Activated T-cell treated with anti-CD3 and anti-CD28 coated beads for 4 hours (primary cell): ENCODE measurements at places on chromosomes 11 and 22.

DNA sequence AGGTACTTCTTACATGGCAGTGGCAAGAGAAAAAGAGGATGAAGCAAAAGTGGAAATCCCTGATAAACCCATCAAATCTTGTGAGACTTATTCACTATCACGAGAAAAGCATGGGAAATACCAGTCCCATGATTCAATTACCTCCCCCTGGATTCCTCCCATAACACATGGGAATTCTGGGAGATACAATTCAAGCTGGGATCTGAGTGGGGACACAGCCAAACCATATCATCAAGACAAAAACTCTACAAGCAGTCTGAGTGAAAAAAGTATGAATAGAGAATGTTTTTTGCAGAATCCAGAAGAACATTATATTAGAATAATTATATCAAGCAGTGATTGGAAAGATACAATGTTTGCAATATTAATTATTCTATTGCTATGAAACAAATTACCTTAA lies 893.7 kb downstream of the FAM181B start:
- no peak for DNase-seq

GRCh38 chr11:126864934-126865333 lies 135.6 kb downstream of the KIRREL3 start:
- no peak for DNase-seq

- DNase-seq, result no peak
Measured at GRCh38 chr11:80632156-80632555, 1191.3 kb upstream of the TENM4 start.

GRCh38 chr11:2175659-2176058 lies 4.0 kb upstream of the TH start:
- no peak for DNase-seq

DNA sequence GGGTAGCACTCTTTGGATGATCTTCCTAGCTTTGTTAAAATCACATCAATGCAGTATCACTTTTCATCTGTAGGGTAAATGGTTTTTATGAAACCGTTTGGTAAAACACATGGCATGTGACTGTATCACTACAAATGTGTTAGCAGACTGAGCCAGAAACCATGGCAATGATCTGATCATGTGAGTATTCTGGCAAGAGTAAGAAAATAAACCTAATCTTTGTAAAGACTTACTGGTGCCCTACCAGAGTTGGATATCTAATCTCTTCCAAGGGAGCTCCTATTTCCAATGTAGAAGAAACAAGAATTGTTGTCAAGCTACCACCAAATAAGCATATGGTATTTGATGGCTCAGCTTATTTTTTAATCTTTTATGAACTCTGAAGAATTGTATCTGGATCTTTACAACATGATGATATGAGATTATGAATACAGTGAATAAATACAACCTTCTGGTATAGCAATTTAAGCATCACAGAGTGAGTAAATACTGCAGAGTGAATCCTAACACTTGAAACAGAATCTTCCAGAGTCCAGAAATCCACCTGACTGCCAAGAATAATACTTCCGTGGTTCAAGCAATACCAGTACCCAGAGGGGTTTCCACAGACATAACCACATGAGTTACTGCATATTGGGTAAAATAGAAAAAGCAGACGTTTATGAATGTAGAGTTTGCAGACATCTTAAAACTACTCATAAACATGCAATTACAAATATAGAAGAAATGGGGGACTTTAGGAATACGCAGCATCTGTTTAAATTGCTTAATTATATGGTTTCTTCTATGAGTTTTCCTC lies 238.8 kb downstream of the TTC28 start:
- no peak for DNase-seq

GRCh38 chr11:69116671-69117070 lies 39.1 kb upstream of the SMIM38 start:
- no peak for DNase-seq

GRCh38 chr22:32389685-32390084 lies 22.4 kb downstream of the RTCB start:
- no peak for DNase-seq

DNA sequence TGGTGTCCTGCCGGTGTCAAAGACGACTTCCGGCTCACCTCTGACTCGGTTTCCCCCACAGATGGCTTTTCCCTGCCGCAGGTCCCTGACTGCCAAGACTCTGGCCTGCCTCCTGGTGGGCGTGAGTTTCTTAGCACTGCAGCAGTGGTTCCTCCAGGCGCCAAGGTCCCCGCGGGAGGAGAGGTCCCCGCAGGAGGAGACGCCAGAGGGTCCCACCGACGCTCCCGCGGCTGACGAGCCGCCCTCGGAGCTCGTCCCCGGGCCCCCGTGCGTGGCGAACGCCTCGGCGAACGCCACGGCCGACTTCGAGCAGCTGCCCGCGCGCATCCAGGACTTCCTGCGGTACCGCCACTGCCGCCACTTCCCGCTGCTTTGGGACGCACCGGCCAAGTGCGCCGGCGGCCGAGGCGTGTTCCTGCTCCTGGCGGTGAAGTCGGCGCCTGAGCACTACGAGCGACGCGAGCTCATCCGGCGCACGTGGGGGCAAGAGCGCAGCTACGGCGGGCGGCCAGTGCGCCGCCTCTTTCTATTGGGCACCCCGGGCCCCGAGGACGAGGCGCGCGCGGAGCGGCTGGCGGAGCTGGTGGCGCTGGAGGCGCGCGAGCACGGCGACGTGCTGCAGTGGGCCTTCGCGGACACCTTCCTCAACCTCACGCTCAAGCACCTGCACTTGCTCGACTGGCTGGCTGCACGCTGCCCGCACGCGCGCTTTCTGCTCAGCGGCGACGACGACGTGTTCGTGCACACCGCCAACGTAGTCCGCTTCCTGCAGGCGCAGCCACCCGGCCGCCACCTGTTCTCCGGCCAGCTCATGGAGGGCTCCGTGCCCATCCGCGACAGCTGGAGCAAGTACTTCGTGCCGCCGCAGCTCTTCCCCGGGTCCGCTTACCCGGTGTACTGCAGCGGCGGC lies 5.5 kb downstream of the B3GNT6 start:
- DNase-seq, result no peak

GRCh38 chr22:44824271-44824670 lies 71.9 kb downstream of the ARHGAP8 start:
- no peak for DNase-seq

- DNase-seq, result no peak
Measured at GRCh38 chr11:95459291-95460042, 228.5 kb upstream of the SESN3 start.

DNA sequence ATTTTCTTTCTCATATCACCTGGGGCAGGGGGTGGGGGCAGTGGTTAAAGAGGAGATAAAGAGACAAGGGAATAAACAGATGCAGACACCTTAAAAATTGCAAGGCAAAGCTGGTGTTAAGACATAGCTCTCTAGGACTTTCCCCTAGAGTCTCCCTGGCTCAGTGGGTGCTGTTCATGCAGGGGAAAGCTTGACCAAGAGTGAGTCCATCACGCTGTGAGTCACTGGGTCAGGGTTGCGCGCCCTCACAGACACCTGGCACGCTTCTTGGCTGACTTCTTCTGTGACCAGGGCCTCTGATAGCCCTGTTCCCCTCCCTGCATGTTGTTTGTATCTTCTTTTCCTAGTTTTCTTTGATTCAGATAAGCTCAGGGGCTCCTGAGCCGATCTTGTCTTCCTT lies 31.9 kb downstream of the COMMD9 start:
- DNase-seq, result no peak

DNA sequence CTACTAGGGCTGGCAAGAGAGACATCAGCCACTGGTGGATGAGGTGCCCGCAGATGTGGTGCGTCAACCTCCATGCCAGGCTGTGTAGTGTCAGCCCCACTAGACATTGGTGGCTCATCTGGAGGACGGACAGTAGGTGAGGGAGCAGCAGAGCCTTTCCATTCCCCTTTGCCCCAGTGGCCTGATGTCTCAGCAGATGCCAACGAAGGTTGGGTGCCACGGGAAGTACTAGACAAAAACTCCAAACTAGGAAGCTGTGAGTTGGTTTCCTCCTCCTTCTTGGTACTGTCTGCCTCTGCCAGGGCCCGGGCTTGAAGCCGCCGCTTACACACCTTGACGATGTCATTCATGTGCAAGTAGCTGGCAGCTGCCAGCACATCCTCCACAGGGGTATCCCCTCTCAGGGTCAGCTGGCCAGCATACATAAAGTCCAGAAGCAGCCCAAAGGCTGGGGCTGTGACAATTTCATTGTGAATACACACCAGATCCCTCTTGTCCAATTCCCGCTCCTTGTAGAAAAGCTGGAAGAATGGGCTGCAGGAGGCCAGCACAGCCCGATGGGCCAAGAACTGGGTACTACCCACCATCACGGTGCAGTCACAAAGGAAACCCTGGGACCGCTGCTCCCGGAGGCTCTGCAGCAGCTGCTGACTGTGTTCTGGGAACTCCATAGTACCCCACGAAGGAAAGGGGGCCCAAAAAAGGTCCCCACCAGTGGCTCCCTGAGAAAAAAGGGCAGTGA lies 795 bp downstream of the ZBTB3 start:
- no peak for DNase-seq

DNA sequence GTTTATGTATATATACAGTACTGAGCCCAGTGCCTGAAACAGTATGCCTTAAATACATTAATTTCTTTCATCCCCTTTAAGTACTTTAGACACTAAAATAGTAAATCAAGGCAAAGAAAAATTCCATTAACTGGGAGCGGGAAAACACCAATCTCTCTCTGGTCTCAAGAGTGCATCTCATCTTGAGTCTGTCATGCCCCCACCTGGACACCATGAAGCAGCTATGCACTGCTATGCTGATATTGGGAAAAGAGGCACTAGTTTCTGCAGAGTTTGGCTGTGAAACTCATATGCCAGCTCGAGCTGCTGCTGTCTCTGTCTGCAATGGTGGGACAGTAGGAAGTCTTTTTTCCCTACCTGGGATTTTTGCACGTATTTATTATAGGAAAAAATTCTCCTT lies 754.4 kb upstream of the RAG2 start:
- DNase-seq, result no peak

DNA sequence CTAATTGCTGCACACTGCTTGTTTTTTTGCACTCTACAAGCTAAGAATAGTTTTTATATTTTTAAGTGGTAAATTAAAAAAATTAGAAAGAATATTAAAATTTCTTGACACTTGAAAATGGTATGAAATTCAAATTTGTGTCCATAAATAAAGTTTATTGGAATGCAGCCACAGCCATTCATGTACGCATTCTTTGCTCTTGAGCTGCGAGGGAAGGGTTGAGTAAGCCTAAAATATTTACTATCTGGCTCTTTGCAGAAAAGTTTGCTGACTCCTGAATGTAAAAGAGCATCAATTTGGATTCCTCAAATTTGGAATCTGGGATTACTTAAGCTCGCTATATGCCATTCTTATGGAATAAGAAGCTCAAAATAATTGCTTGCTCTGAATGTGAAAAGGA lies 3.4 kb upstream of the ADAMTS8 start:
- DNase-seq, result no peak

DNA sequence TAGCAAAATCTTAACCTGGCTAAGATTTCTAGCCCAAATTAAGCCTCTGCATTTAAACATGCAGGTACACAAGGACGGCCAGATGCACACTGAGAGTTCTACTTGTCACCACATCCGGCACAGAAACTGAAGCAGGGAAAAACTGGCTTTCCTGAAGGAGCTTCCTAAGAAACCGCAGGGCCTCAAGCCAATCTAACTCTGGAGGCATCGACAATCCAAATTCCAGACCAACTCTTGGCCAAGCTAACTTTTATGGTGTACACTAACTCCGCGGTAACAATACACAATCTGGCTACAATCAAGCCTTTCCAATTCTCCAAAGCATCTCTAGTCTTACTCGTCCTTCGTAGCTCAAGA lies 1.2 kb downstream of the MSANTD2 start:
- DNase-seq, result no peak

DNA sequence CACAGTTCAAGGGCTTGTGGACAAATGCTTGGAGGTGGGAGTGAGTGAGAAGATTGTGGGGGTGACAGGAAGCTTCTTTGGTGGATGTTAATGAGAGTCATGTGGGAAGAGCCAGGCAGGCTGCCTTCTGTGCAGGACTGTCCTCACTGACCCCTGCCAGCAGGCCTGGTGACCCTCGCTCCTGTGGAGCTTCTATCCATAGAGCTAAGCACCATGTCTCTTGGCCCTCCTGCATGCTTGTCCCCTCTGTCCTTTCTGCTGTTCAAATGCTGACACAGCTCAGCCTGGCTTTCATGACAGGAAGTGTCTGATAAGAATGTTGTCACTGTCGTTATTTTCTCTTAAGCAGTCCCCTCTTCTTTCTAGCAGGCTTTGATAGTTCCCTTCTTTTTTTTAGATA lies 37.6 kb downstream of the NAT10 start:
- DNase-seq, result no peak

DNA sequence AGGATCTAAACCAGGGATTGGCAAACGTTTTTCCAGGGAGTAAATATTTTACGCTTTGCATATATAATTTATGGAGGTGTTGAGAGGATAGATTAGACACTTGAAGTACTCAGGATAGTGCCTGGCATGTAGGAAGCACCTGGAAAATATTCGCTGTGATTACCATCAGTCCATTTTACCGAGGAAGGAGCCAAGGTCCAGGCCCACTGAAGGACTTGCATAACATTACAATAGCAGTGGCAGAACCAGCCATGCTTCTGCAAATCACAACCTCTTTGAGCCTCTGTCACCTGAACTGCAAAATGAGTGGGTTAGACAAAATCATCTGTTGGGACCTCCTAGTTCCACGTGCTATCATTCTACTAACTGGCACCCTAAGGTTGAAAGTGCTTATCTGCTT lies 5.4 kb downstream of the FUT4 start:
- DNase-seq, result no peak
